GF-D8 (cell line): ENCODE measurements at places on chromosomes 7 and 10.

- DNase-seq = no peak
Measured at GRCh38 chr10:36638462-36639155, 486.8 kb upstream of the ANKRD30A start.

DNA sequence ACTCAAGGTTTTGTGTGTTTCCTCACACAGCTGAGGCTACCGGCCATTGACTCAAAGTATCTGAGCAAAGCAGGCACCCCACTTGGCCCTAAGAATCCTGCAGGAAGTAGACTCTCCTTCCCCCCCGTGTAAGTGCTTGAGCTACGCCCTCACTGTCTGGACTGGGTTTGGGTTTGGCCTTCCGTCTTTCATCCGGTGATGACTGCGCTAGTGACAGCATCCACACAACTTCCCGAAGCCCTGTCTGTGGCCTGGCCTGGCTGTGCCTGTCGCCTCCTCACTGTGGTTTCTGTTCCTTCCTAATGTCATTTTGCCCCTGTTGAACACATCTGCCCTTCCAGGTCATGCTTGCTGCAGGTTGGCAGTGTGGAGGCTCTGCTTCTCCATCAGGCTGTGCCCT lies 14.5 kb downstream of the C7orf57 start:
- no peak for DNase-seq

GRCh38 chr7:2384354-2385243 lies 18.8 kb upstream of the CHST12 start:
- no peak for DNase-seq

GRCh38 chr10:132398566-132398991 lies 1.6 kb downstream of the PWWP2B start:
- no peak for DNase-seq

GRCh38 chr7:130420943-130421578 lies 19.8 kb downstream of the CEP41 start:
- DNase-seq = no peak

DNA sequence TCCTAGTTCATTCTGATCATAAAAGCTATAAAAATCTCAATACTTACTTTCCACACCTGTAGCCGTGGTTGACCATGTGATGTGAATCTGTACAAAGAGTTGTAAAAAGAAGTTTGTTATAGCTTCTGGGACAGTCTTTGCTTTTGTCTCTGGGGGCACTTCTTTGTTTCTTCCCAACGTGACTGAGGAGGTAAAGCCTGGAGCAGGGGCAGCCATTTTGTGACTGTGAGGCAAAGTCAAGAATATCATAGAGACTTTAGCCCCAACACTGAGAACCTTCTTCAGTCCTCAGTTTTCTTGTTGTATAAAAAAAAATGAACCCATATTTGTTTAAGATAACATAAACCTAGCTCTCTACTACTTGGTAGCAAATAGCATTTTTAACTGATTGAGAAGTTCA lies 29.4 kb upstream of the LYZL1 start:
- no peak for DNase-seq

DNA sequence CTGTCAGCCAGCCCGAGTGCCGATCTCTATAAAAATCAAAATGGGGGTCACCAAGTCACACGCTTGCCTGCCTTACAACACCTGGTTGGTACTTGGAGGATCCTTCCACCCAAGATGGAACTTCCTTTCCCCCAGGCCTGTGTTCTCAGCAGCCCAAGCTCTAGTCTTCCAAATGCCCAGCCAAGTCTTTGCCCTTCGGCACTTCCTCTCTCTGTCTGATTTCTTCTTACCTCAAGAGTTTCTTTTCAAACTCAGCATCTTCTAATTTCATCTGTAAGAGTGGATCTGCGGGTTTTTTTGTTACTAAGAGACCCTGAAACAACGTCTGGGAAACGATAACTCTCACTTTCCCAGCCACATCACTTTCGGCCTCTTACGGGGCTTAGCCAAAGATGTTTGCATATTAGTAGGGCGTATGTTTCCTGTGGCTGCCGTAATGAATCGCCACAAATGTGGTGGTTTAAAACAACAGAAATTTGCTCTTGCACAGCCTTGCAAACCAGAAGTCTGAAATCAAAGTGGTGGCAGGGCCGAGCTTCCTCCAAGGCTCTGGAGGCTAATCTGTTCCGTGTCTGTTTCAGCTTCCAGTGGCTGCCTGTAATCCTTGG lies 219.9 kb downstream of the TCF7L2 start:
- no peak for DNase-seq

DNA sequence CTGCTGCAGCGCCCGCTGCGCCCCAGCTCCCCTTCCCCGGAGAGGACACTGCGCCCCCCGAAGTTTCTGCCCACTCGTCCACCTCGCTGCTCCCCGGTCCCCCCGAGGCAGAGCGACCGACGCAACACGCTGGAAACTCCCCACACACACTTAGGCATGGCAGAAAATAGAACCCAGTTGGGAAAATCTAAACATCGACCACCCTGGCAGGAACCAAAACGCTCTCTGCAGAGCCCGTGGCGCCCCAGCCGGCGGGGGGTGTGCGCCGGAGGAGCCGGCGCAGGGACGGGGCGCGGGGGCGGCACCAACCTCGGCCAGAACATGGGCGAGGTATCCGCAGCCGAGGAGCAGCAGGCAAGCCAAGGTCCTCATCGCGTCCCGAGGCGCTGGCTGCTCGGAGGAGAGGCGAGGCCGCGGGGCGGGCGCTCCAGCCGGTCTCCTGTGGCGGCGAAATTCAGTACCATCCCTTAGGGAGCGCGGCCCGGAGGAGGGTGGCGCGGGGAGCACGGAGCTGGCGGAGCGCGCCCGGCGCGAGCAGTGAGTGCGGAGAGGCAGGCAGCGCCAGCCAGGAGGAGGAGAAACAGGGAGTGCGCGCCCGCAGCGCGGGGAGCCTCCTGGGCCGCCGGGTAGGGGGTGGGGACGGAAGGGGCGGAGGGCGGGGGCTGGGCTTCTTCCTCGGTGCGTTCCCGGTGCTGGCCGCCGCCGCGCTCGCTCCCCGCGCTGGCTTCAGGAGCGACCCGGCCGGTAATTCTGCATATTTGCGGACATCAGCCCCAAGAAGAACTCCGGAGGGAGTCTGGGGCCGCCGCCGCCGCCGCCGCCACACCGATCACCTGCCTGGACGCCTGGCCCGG lies 789 bp downstream of the PDGFA start:
- peak; percentile 43 for DNase-seq

DNA sequence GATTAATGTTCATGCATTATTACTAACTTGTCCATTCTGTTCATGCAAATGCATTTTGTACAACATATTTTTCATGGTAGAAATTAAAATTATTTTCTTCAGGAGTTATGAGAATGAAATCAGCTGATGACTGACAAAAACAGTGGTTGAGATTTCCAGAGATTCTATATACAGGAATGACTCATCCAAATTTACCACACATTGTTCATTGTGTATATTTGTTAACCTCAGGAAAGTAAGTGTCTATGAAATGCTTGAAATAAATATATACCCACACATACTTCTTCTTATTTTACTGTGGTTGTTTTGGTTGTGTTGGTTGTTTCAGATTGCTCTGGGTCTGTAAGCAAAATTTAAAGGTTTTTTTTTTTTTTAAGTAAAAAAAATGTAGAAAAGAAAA lies 108.1 kb upstream of the SP8 start:
- DNase-seq = no peak

DNA sequence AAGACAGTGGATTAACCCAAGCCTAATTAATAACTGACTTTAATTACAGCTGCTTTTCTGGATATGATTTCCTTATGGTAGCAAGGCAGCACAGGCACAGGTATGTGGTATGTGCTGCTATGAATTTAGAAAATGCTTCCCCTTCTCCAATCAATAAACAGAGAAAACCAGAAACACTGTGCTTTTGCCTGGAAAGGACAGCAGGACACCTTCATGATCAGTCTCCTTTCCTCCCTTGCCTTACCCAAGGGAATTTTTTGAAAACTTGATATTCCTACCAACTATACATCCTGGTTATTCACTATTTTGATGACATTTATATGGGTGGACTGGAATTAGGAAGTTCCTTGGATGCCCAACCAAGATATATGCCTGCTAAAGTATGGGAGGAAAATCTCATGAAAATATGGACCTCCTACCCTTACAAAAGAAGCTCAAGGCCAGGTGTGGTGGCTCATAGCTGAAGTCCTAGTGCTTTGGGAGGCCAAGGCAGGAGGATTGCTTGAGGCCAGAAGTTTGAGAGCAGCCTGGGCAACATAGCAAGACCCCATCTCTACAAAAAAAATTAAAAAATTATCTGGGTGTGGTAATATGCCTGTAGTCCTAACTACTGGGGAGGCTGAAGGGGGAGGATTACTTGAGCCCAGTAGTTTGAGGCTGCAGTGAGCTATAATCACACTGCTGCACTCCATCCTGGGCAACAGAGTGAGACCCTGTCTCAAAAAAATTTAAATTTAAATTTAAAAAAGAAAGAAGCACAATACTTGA lies 106.3 kb upstream of the WAC start:
- no peak for DNase-seq

GRCh38 chr10:92079003-92079402 lies 155.4 kb downstream of the BTAF1 start:
- no peak for DNase-seq

DNA sequence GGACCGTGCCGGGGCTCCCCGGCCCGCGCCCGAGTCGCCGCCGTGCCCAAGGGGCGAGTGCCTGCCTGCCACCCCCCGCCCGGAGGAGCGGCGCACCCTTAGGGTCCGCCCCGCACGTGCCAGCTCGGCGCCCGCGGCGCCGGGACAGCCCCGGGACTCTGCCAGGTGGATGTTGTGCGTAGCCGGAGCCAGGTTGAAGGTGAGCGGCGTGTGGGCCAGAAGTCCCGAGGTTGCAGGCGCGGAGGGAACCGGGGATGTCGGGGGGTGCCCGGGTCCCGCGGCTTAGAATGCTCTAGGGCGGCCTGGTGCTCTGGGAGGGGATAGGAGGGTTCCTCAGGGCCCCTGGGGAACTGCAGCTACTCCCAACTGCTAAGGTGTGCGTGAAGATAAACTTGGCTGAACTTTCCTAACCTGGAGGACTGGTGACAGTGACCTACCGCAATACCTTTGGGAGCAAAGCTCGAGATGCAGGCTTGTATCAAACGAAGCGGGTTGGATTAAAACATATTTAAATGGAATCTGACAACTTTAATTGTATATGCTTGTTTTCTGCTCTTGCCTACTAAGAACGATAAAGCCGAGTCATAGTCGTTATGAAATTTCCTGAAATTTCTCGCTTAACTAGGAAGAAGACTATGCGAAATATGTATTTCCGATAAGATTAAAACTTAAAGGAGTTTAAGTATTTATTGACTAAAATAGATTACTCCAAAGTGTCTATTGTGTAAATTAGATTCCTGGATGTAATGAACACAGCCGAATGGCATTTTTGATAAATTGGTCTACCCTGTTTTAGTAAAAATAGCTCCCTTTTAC lies at the start of gene CUX1:
Gene CUX1, plus strand, starts transcription at position 156 of the 816 bp plus-strand sequence. Its CDS starts 14 bp downstream, at position 170.
- DNase-seq = peak; percentile 80

- DNase-seq = no peak
Measured at GRCh38 chr10:51532044-51532443, 167.4 kb downstream of the CSTF2T start.

DNA sequence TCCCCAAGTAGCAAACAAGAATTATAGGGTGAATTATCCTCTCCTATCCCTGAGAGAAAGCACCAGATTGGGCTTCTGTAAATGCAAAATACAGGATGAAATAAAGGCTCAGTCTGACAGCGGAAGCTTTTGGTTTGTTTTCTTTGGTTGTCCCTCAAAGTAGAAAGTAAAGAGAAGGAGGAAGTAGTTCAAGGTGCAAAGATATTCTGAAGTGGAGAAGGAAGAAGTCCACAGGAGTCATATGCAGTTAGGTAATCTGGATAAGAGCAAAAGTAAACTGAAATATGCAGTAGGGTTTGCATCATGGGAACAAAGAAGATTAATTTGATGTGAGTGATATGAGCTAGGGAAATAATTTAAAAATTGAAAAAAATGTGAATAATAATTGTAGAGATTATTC lies 1071.9 kb downstream of the CNTNAP2 start:
- DNase-seq = no peak

GRCh38 chr7:27921081-27921836 lies 181.3 kb downstream of the TAX1BP1 start:
- DNase-seq = peak; percentile 74

GRCh38 chr10:100878291-100878910 lies 34.4 kb upstream of the SLF2 start:
- DNase-seq = peak; percentile 26

DNA sequence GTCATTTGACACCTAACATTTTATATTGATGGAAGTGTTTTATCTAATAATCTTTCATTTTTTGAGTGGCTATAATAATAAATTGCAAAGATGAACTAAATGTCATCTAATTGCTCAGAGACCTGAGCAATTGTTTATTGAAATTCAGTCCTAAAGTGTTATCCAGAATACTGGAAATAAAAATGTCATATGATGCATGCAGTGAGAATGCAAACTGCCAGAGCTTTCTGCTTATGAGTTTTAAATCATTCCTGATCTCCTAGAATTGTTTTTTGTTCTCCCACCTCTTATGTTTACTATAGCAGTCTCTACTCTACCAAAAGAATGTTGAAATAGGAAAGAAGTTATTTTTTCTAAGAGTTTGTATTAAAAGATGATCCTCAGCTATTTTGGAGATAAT lies 116.7 kb downstream of the FOXP2 start:
- no peak for DNase-seq

GRCh38 chr7:26305090-26305868 lies 13.6 kb downstream of the SNX10 start:
- peak; percentile 97 for DNase-seq

DNA sequence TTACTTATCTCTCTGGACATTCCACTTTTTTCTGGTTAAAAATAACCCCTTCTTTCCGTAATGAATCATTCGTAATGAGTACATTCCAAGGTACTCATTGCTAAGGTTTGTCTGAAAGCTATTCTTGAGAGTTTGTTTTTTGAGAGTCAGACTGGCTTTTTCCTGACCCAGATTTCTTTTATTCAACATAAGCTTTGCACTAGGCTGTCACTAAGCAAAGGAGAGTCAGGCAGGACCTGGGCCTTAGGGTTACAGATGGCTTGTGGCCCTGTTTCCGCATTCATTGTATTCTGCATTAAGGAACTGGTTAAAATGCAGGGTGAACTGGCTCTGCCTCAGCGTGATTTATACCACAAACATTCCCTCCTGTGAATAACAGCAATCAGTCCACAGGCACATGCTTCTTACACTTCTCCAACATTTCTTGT lies 84.1 kb downstream of the POM121L12 start:
- no peak for DNase-seq

DNA sequence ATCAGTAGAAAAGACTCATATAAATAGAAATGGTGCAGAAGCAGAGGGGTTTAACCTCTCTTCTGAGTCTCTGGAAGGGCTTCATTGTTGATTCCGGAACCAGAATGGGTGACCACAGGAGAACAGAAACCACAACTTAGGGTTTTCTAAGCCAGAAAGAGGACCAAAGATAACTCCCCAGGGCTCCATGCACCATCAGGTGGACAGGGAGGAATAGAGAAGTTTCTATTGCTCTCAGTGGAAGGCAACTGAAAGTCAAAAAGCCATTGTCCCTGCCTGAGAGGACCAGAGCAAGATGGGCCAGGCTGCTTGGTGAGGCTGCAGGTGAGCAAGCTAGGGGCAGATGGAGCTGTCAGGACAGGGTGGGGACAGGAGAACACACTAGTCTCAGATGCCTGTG lies 14.6 kb upstream of the NPS start:
- no peak for DNase-seq

DNA sequence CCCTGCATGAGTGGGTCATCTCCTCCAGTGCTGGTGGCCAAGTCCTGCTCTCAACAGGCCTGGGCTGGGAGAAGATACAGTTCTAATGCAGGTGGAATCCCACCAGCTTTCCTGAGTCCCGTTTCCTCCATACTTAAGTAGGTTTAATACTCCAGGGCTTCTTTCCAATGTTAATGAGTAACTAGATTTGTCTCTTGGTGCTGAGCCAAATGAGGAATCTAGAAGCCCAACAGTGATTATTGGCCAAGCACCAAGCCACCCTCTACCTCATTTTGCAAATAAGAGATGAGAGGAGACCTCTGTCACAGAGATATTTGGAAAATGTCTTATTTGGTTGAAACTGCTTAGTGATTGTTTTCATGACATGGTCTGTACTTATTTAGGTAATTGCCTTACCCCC lies 37.1 kb downstream of the STARD3NL start:
- no peak for DNase-seq
